ENCODE measurements at places on chromosomes 13 and 19. TPM values are rescaled to one million over a fixed set of nuclear protein-coding genes. Genes with fewer than 3 reads are reported as not detected.

DNA sequence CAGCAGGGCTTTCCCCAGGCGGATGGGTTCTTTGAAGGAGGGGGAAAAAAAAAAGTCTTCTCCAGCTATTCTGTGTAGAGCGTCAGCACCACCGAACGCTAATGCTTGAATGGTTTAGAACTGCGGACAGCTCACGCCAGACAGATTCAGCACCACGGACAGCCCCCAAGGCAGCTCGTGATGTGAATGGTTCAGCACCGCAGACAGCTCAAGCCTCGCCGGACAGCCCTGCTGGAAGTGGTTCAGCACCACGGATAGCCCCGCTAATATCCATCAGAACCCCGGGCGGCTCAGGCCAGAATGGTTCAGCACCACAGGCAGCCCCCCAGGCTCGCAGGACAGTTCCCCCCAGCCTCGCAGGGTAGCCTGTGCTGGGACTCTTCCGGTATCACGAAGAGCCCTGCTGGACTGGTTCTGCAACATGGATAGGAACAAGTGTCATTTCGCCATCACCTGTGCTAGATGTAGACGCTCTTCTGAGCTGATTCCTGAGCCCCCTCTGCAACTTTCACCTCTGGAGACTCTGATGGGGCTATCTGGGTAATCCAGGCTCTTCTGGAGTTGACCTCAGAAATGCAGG, 4.9 kb upstream of the SMIM17 start:
- H3K27me3 ChIP-seq: peaks cover 3% of the 10 kb centered on the region
- H3K4me1 ChIP-seq: no peaks in the 10 kb centered on the region
- DNase-seq: peak; percentile 59

DNA sequence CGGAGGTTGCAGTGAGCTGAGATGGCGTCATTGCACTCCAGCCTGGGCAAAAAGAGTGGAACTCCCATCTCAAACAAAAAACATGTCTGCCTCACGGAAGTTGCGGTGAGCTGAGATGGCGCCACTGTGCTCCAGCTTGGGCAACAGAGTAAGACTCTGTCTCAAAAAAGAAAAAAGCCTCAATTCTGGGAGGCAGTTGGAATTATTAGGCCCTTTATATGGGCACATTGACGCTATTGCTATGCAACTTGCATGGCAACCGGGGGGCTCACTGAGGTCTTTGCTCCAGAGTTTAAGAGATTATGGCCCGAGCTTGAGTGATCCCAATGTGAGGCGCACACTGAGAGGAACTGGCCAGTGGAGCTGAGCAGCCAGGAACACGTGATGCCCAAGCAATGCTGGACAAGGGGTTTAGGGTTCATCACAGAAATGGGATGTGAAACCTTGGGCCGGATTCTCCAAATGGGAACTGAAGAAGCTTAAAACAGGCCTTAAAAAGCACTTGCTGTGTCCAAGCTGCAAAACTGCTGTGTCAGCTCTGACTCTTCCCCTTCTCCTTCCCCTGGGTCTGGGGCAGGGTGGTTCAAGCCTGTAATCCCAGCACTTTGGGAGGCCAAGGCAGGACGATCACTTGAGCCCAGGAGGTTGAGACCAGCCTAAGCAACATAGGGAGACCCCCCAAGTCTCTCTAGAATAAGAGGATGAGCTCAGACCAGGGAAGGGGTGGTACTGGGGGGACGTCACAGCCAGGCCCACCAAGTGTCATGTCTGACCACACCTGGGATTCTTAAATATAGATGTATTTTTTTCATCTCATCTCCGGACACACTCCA, 2.5 kb downstream of the FTL start:
- no peaks in the 10 kb centered on the region for H3K27me3 ChIP-seq
- H3K4me1 ChIP-seq: peaks cover 59% of the 10 kb centered on the region
- peaks cover 47% of the 10 kb centered on the region for H3K36me3 ChIP-seq
- peak overlapping the region; percentile 82 for H3K4me3 ChIP-seq

- no peaks in the 10 kb centered on the region for H3K36me3 ChIP-seq
- H3K27me3 ChIP-seq: no peaks in the 10 kb centered on the region
- peak overlapping the region; percentile 89 for H3K27ac ChIP-seq
- H3K4me3 ChIP-seq: peak overlapping the region; percentile 46
- DNase-seq: no peak
- peaks cover 24% of the 10 kb centered on the region for H3K4me1 ChIP-seq
Observed at GRCh38 chr19:47601180-47601904, 7.6 kb upstream of the BICRA start.

DNA sequence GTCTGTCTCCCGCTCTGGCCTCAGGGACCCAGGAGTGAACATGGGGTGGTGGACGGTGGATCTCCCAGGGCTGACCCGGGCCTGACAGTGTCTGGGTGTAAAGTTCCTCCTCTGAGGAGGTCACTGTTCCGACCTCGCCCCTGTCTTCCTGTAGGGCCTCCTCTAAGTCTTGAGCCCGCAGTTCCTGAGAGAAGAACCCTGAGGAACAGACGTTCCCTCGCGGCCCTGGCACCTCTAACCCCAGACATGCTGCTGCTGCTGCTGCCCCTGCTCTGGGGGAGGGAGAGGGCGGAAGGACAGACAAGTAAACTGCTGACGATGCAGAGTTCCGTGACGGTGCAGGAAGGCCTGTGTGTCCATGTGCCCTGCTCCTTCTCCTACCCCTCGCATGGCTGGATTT, at the start of gene SIGLEC9:
TSS of gene SIGLEC9 (plus strand) at position 178 of the 400 bp plus-strand sequence. CDS start at position 247, 69 bp downstream.
- peak within 1 kb of the TSS; percentile 60 for H3K27ac ChIP-seq
- H3K36me3 ChIP-seq: no peaks in the 10 kb centered on the region
- no peaks in the 10 kb centered on the region for H3K27me3 ChIP-seq
- no peaks in the 10 kb centered on the region for H3K4me1 ChIP-seq

DNA sequence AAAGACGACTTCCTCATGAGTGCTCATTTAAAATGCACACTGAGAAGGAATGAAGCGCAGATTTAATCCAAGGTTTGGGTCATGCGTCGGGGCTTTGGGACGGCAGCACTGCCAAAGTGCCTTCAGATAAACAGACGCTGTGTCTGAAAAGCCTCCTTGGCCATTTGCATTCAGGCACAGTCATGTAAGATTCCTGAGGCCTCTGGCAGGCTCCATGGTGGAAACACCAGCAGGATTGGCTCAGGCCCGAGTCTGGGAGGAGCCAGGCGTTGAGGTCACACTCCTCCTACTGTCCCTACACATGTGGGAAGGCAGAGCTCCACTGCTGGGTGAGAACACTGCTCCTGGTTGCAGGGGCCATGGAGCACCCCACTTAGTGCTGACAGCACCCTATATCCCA, 113.3 kb upstream of the KL start:
- peak overlapping the region; percentile 68 for H3K27ac ChIP-seq
- H3K36me3 ChIP-seq: no peaks in the 10 kb centered on the region
- no peak overlapping the region for H3K4me3 ChIP-seq
- H3K27me3 ChIP-seq: no peaks in the 10 kb centered on the region

DNA sequence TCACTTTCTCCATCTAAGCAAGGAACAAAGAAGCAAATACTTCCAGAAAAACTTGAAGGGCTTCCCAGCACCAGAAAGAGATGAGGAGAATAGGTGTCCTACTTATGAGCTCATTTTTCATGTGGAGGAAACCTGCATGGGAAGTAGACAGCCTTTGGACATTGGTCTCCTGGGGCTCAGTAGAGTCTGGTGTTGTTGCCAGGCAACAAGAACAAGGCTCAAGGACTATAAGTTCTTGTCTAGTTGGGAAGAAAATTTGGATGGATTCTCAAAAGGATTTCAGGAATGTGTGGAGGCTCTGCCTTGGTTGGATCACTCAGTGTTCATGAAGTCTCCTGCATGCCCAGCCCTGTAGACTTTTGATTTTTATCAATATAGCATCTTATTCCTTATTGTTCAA, 84.5 kb downstream of the MBNL2 start:
- no peaks in the 10 kb centered on the region for H3K27me3 ChIP-seq
- no peak for DNase-seq
- no peak overlapping the region for H3K27ac ChIP-seq
- no peak overlapping the region for H3K4me3 ChIP-seq
- H3K36me3 ChIP-seq: no peaks in the 10 kb centered on the region

GRCh38 chr19:35755550-35756376, 1.1 kb downstream of the HSPB6 start:
- DNase-seq: peak; percentile 94
- H3K27ac ChIP-seq: peak overlapping the region; percentile 98
- H3K36me3 ChIP-seq: peaks cover 28% of the 10 kb centered on the region
- H3K4me3 ChIP-seq: peak overlapping the region; percentile 93
- H3K4me1 ChIP-seq: peaks cover 43% of the 10 kb centered on the region

- H3K4me1 ChIP-seq: no peaks in the 10 kb centered on the region
- H3K36me3 ChIP-seq: no peaks in the 10 kb centered on the region
- no peak overlapping the region for H3K4me3 ChIP-seq
- H3K27ac ChIP-seq: no peak overlapping the region
Observed at GRCh38 chr13:102774591-102775520, 1.3 kb upstream of the TEX30 start.

GRCh38 chr13:24982333-24982999, 113.5 kb upstream of the PABPC3 start:
- no peak overlapping the region for H3K27ac ChIP-seq
- no peak overlapping the region for H3K4me3 ChIP-seq
- H3K4me1 ChIP-seq: no peaks in the 10 kb centered on the region
- DNase-seq: peak; percentile 48
- H3K36me3 ChIP-seq: no peaks in the 10 kb centered on the region
- H3K27me3 ChIP-seq: no peaks in the 10 kb centered on the region

C13orf42 gene
- total RNA-seq: not detected

- peak; percentile 66 for DNase-seq
- H3K27ac ChIP-seq: peak within 1 kb of the TSS; percentile 12
- H3K27me3 ChIP-seq: no peaks in the 10 kb centered on the region
- no peaks in the 10 kb centered on the region for H3K4me1 ChIP-seq
- no peak within 1 kb of the TSS for H3K4me3 ChIP-seq
- no peaks in the 10 kb centered on the region for H3K36me3 ChIP-seq
Observed at GRCh38 chr19:46428239-46429135, at the start of gene PNMA8C. Gene PNMA8C (minus strand): TSS chr19:46428936. CDS start chr19:46428359, 577 bp downstream.

GRCh38 chr13:23715092-23715761, 145.0 kb downstream of the TNFRSF19 start:
- no peaks in the 10 kb centered on the region for H3K27me3 ChIP-seq
- H3K27ac ChIP-seq: no peak overlapping the region
- no peak for DNase-seq
- no peaks in the 10 kb centered on the region for H3K36me3 ChIP-seq

GRCh38 chr19:39053276-39054090, 21.1 kb upstream of the FBXO27 start:
- no peak for DNase-seq
- H3K27ac ChIP-seq: no peak overlapping the region
- H3K27me3 ChIP-seq: no peaks in the 10 kb centered on the region
- H3K4me1 ChIP-seq: no peaks in the 10 kb centered on the region
- H3K36me3 ChIP-seq: no peaks in the 10 kb centered on the region

KIR3DL1 gene
- total RNA-seq: not detected

PALM gene
- 28.7 TPM for total RNA-seq

GRCh38 chr13:45316338-45316737, 24.6 kb downstream of the TPT1 start:
- no peaks in the 10 kb centered on the region for H3K36me3 ChIP-seq
- DNase-seq: no peak
- H3K27ac ChIP-seq: no peak overlapping the region
- no peaks in the 10 kb centered on the region for H3K4me1 ChIP-seq
- no peak overlapping the region for H3K4me3 ChIP-seq

DNA sequence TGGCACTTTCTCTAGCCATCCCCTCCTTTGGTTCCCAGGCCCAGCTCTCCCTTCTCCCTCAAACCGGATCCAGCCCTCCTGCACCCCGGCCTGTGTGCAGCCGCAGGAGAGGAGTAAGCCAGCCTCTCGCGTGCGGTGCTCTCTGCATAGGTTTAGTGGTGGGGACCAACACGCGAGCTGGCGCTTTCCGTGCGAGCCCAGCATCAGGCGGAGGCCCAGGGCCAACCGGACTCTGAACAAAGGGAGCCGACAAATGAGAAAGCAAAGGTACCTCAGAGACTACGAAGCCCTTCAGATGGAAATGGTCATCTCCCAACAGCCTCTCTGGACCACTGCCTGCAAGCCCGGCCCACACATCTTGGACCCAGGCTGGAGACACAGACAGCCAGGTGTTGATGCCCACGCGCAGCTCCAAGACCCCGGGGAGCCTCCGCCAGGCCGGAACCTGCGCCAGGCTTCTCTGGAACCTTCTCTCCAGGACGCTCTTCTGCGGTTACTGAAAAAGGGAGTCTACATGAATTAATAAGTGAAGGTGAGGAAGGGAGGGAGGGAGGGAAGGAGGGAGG, 16.5 kb upstream of the LATS2 start:
- no peaks in the 10 kb centered on the region for H3K4me1 ChIP-seq
- no peaks in the 10 kb centered on the region for H3K27me3 ChIP-seq
- H3K4me3 ChIP-seq: no peak overlapping the region
- no peak for DNase-seq
- H3K27ac ChIP-seq: no peak overlapping the region

FGF21 gene
- total RNA-seq: not detected

FUT1 gene
- total RNA-seq: 3.1 TPM

LIM2 gene
- not detected for total RNA-seq

SPACA4 gene
- not detected for total RNA-seq

All from right atrium auricular region (tissue), 2 donors.